Activated CD4-positive, alpha-beta T cell treated with anti-CD3 and anti-CD28 coated beads, Interleukin-2, amount 50 U/mL, for 4 hours (primary cell): ENCODE measurements at places on chromosomes 12 and 14.

DNA sequence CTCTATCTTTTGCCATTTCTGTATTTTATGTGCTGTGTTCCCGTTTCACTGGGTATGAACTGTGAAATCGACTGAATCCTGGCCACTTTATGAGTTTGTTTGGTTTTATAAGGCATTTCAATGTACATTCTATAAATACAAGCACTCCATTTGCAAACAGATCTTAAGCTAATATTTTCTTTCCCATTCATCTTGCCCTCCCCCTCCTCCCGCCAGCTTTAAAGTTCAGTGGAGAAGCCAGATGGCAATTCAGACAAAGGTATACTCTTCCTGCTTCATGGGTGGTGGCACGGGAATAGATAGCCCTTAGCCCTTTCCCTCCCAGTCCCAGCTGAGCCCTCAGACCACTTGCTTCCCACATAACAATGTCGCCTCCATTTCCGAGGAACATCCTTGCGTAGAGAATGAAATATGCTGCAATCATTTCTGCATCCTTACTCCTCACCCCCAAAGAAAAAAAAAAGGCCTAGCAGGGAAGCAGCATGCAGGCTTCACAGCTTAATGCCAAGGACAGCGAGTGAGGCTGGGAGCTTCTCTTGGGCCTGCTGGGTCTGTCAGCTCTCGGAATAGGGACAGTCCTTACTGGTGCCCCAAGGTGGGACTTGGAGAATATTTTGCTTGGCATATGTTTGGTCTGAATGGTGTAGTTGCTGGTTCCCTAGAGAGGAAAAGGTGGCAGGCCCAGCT is 52.8 kb upstream of the SRSF5 start:
- DNase-seq: no peak

DNA sequence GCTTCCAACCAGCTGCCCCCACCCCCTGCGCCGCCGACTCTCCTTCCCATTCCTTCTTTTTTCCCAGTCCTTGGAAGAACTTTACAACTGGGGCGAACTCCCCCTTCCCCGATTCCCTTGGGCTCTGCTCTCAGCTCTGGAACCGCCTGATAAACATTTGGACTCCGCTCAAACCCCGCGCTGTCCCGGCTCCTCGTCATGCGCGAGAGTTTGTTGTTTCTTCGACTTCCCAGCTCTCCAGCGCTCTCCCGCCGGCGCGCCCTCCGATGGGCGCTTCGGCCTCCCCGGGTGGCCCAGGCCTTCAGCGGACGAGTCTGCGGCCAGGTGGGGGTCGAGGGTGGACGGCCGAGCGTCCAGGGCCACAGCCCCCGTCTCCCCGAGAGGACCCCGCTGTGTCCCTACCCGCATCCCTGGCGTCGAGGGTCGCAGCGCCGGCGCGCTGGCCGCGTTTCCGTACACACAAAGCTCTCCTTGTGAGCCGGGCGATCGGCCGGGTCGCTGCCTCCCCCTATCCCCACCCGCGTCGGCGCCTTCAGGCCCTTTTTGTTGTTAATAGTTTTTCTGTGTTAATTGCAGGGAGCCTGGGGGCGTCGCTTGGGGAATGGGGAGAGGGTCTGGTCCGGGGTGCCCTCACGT is 847 bp downstream of the MMP14 start:
- DNase-seq: no peak

DNA sequence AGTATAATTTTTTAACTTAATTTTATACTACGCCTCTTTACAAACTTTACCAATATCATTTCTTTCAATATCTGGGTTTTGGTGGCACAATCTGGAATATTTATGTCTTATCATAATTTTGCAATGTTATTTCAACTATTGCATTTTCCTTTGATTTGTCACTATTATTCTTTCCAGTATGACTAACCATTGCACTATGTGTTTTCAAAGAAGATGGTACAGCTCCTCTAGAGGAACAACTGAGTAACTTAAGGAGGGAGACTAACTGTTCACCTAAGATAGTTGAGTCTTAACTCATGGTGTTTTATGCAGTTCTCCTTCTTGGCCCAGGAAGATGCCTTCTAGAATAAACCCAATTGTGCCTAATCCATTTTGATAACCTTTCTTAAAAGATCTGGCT is 60.5 kb upstream of the KIF21A start:
- no peak for DNase-seq

DNA sequence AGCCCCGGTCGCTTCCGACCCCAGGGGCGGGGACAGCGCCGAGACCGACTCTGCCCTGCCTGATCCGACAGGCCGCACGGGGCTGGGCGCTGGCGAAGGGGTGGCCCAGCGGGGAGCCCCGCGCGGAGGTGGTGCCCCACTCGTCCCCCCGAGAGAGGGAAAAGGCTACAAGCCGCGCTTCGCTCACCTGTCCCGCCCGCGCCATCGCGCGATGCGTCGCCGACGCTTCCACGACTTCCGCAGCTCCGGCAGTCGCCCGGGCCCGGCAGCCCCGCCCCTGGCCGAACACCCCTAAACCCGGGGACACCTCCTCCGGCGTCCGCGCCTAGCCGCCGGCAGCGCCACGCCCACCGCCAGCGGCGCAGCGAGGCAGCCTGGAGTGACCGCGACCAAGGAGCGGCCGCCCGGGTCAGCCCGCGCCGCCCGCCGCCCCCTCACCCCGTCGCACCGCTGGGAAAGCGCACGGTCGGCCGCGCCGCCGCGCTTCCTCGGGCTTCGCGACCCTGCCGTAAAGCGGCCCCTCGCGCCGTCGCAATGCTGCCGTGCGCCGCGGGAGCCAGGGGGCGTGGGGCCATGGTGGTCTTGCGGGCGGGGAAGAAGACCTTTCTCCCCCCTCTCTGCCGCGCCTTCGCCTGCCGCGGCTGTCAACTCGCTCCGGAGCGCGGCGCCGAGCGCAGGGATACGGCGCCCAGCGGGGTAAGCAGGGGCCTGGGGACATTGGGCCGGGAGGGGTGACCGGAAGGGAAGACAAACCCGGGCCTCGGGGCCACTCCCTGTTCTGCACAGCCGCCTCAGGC is at the start of the genes BAG5 and COA8:
Gene BAG5 (minus strand): TSS at position 229 of the 797 bp plus-strand sequence. CDS start 1,493 bp downstream, outside the sequence.
Gene COA8 (plus strand): TSS at position 532 of the 797 bp plus-strand sequence. CDS start 42 bp downstream, at position 574.
- DNase-seq: peak; percentile 82

GRCh38 chr14:68379510-68380328 is 413.1 kb downstream of the ZFP36L1 start:
- peak; percentile 23 for DNase-seq

- no peak for DNase-seq
These were observed 22.5 kb downstream of the EML1 start for GRCh38 chr14:99815696-99816095.

DNA sequence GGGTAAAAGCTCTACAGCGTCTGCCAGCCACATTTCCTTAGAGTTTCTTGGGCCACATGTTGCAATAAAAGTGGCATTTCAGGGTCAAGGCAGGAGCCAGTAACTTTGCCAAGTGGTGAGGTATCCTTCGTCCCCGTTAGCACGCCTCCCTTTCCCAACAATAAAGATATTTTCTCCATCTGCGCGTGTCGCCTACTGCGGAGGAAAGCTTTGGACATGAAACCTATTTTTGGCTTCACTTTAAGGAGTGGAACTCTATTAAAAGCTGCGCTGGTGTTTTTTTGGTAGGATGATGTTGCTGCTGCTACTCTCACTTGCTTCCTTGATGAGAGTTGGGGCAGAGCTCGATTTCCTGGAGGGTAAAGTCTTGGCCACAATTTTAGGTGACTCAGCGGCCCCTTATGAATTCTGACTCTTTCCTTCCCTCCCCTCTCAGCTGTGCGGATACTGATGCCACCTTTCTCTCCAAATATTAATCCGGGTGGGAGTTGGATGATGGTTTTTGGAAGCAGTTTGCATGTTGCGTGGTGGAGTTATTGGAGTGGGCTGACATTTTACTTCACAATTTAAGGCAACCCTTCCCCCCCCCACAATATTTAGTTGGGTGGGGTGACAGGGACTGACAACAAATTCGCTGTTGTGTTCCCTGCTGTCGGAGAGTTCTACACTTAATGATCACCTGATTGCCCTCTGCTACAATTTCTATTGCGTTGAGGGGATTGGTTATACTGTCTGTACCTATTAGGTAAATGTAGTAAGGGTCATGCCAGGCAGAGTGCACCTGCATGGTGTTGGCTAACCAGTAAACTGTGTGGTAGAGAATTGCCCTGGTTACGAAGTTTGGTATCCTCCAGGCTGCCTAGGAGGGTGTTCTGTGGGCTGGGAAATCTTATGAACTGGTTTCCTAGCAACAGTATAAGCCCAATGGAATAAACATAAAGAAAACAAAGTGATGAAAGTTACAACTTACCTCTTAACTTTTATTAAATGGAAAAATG is 1.1 kb downstream of the CCDC91 start:
- DNase-seq: peak; percentile 34

DNA sequence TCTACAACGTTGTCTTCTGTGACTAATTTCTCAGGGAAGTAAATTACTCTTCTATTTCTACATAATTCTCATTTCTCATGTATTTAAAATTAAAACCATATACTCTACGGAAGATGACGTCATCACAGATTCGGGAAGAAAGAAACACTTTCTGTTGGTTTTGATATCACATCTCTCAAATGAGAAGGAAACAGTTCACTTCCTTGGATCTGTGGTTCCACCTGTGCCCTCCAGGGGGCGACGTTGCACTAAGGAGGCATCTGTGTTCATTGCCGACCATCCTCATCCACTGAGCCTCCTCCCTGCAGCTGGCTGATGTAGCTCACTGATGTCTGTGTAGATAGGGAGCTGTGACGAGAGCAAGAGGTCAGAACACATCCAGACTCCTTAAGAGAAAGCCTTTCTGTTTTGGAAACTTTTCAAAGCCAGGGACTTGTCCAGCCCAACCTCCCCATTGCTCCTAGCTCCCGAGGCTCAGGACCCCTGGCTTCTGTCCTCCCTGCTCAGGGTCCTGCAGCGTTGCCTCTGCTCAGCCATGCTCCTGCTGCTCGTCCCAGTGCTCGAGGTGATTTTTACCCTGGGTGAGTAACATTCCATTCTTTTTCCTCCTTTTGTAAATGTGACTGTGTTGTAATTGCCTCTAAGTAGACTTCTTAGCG is 172.7 kb upstream of the OR4E1 start:
- DNase-seq: peak; percentile 68

DNA sequence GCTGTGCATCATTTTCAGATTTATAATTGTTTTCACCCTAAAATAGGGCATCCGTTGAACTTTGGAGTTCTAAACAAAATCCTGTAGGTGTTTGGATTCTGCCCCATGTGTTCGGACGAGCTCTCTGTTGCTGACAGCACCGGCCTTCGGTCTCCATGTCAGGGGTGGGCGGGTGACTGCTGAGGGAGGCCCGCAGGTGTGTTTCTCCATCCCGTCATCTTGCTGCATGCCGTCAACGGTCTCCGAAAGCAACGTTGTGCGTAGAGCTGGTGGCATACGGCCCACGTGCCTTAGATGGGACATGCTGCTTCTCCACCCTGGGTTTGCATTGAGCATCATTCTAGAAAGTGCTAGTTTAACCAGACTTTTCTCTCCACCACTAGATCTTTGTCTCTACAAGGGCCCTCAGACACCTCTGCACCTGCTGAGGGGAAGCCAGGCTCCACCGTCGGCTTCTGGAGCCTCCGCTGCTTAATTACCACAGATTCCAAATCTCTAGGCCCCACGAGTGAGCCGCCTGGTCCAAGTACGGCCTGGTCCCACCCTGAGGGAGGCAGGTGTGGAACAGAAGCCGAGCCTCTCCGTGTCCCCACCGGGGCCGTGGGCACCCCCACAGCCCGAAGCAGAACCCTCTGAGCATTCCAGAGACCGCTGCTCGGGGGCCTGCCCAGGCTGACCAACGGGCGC is 15.7 kb upstream of the AMN start:
- no peak for DNase-seq

- DNase-seq: no peak
These were observed 135.2 kb downstream of the ADGRD1 start for GRCh38 chr12:131088701-131089530.

DNA sequence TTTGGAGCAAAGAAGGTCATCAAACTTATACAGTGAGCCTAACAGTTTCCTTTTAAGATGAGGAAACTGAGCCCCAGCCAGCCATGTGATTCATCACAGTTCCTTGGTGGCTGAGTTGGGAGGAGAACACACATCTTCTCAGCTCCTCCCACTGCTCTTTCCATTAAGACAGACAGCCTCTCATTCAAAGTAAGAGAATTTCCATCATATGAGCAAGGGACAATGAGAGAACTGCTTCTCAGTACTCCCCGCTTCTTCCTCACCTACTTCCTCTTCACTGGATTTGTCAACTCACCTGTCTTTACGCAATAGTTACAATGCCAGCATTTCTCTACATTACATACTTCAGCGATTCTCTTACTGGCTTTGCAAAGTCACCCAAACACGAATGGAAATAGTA is 2.2 kb downstream of the IFNG start:
- DNase-seq: no peak

DNA sequence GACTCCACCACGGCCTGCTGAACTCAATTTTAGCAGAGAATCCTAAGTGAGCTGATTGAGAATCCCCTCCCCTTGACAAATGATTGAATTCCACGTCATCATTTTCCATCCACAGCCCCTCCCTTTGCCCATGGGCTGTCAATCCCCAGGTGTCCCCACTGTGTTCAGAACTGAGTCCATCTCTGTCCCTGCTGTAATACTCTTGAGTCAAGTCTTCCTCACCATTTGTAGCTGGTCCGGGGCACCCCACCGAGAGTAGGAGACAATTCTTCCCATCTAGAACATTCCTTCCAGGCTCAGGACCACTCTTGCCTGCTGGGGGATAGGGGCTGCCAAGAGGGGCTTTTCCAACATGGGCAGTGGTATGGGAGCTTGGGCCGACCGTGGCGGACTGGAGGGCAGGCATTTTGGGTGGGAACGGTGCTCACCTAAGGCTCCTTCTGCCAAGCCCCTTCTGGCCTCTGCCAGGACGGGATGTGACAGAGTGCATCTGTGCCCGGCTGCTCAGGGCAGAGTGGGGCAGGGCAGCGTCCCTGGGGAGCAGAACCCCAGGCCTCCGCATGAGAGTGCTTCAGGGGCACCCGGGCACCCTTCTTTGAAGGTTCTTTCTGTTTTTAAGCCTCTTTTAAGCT is 218.1 kb upstream of the RTL1 start:
- DNase-seq: no peak

DNA sequence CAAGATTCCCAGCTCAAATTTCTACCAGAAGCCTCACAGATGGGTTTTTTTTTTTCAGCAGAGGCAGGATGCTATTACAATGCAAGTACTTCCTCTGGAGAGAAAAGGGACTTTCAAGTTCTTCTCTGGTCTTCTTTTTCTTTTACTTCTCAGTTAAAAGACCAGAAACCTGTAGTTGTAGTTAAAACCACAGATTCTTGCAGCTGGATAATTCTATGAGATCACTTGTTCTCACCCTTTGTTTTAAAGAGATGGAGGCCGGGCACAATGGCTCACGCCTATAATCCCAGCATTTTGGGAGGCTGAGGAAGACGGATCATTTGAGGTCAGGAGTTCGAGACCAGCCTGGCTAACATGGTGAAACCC is 47.6 kb upstream of the OVCH1 start:
- no peak for DNase-seq
